ENCODE measurements at places on chromosomes 3 and 15. TPM values are rescaled to one million over a fixed set of nuclear protein-coding genes. Genes with fewer than 3 reads are reported as not detected.

TMEM40 gene
- total RNA-seq: not detected

PAQR5 gene
- total RNA-seq: 0.81 TPM

AADACL2 gene
- not detected for total RNA-seq

ACAD11 gene
- total RNA-seq: 5.5 TPM

MESP2 gene
- total RNA-seq: 0.98 TPM

SCN11A gene
- not detected for total RNA-seq

ITPKA gene
- total RNA-seq: 5.4 TPM

SLC28A2 gene
- not detected for total RNA-seq

CCDC51 gene
- total RNA-seq: 26.2 TPM

ASB14 gene
- total RNA-seq: not detected

FETUB gene
- total RNA-seq: not detected

PLCB2 gene
- 0.81 TPM for total RNA-seq

USP13 gene
- total RNA-seq: 6.5 TPM

IL17RE gene
- total RNA-seq: 4.6 TPM

SLC27A2 gene
- under 0.01 TPM for total RNA-seq

TMEM202 gene
- total RNA-seq: not detected

ATP8B4 gene
- not detected for total RNA-seq

GCNT3 gene
- total RNA-seq: 1.6 TPM

BCHE gene
- 1.1 TPM for total RNA-seq

DNAJA4 gene
- 3.0 TPM for total RNA-seq

FOXB1 gene
- not detected for total RNA-seq

ARL6IP5 gene
- total RNA-seq: 166 TPM

MAP2K5 gene
- total RNA-seq: 4.2 TPM

SPG21 gene
- total RNA-seq: 106 TPM

CACNA2D2 gene
- 0.16 TPM for total RNA-seq

LMAN1L gene
- not detected for total RNA-seq

GOLGA8G gene
- total RNA-seq: not detected

NOX5 gene
- total RNA-seq: 0.16 TPM

DNAJC19 gene
- total RNA-seq: 25.7 TPM

POU1F1 gene
- not detected for total RNA-seq

STAB1 gene
- total RNA-seq: 0.13 TPM

GP5 gene
- under 0.01 TPM for total RNA-seq

CCR8 gene
- not detected for total RNA-seq

MORC1 gene
- total RNA-seq: not detected

Measured in mesangial cell (primary cell).